ENCODE measurements at places on chromosomes 2 and 18.
A peak's percentile ranks its signal among the peaks of the same experiment; 100 is the strongest.

- peak; percentile 42 for DNase-seq
These were observed 512.7 kb downstream of the CMPK2 start for GRCh38 chr2:6352906-6353515.

DNA sequence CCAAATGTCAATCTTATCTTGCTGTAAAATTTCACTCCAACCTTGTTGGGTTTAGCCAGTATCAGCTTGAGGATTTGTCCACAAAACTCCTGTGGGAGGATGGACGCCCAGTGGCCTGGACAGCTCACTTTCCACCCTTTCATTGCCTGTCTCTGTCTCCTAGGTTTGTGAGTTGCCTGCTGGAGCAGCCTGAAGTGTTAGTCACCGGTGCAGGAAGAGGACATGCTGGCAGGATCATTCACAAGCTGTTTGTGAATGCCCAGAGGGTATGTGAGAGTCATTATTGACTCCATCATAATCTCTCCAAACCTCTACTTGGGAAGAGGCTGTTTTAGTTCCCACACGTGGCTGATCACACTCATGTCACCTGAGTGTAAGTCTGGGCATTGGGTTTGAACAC lies 112.3 kb downstream of the RAB3GAP1 start:
- no peak for DNase-seq

DNA sequence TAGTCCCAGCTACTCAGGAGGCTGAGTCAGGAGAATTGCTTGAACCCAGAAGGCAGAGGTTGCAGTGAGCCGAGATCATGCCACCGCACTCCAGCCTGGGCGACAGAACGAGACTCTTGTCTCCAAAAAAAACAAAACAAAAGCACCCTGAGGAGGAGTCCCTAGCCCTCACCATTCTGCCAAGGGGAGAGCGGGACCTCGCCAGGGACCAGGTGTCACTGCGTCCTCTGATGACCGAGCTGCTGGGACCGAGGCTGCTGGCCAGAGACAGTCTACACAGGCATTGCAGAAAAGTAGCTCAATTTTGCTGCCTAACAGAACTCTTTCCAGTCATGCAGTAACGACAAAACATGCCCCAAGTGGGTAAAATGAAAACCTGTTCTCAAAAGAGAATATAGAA lies 18.4 kb downstream of the NCK2 start:
- DNase-seq, result no peak

GRCh38 chr2:1224901-1225300 lies 188.4 kb upstream of the TPO start:
- DNase-seq, result no peak

- no peak for DNase-seq
These were observed 6.9 kb upstream of the CD302 start for GRCh38 chr2:159804941-159805340.

- DNase-seq, result no peak
These were observed 84.7 kb downstream of the TCF4 start for GRCh38 chr18:55503167-55503820.

- DNase-seq, result no peak
These were observed 157.8 kb downstream of the PIK3C3 start for GRCh38 chr18:42112657-42113420.

DNA sequence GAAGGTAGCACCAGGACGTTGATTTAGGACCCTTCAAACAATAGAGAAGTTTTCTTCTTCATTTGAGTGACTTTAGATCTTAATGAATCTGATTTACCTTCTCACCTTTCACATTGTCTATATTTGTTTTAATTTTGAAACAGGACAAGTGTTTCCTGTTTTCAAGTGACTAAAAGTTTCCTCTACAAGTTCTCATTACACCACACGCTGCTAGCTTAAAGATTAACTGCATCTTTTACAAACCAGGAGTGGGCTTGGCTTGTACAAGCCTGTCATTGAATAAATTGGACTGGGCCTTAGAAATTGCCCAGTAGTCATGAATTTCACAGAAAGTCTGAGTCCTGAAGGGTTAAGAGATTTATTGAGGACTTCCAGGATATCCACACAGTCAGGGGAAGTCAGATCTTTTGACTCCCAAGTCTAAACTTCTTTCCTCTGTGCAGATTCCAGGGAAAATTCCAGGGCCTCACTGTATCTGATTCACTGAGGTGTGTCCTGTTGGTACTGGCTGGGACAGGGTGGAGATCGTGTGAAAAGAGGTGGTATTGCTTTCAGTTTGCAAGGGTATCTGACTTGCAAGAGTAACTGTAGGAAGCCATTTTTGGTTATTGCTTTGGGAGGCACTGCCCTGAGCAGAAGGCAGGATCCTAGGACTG lies 3.4 kb downstream of the SGPP2 start:
- no peak for DNase-seq

DNA sequence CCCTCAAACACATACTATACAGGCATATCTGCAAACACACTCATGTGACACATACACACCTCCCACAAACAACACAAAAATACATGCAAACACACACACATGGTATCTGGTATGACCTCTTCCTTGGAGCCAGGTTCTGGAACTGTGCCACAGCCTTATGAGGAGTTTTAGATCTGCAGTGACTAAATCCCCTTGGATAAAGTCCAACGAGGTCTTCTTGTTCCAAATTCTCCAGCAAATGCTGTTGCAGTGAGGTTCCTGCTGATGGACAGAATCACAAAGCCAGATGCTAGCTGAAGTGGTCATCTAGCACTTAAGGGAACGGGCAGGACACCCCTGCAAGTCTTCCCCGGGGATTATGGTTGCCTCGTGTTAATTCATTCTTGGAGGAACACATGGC lies 54.5 kb upstream of the DAPL1 start:
- DNase-seq, result no peak

- no peak for DNase-seq
These were observed 12.6 kb upstream of the LONRF2 start for GRCh38 chr2:100334929-100335328.

- no peak for DNase-seq
These were observed 130.1 kb downstream of the NFATC1 start for GRCh38 chr18:79525556-79526467.

DNA sequence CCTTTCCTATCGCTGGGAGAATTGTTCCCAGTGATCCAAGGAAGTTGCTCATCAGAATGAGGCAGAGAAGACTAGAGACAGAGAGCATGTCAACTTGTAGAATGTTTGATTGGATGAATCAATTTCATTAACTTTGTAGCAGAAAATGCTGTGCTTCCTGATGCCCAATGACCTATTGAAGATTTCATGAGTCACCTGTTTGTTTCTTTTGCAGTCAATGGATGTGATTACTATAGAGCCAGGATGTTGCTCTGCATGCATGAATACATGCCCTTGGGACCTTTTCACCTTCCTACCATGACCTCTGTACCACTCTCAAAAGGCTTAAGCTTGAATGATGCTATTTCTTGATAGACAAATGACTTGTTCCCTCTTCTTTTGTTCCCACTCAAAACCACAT lies 23.3 kb downstream of the SCG2 start:
- no peak for DNase-seq

DNA sequence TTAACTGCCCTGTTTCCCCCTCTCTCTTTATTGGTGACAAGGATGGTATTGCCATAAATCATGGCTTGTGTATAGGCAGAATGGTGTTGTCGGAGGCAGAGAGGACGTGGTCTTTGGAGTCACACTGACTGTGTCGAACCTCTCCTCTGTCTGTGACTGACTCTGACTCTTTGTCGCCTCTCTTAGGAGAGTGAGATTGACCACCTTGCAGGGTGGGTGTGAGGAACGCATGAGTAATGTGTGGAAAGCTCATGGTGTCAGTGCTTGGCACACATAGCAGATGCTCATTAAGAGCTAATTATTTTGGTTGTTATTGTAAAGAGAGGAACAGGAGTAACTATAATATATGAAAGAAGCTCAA lies 145.6 kb downstream of the TTC27 start:
- no peak for DNase-seq

DNA sequence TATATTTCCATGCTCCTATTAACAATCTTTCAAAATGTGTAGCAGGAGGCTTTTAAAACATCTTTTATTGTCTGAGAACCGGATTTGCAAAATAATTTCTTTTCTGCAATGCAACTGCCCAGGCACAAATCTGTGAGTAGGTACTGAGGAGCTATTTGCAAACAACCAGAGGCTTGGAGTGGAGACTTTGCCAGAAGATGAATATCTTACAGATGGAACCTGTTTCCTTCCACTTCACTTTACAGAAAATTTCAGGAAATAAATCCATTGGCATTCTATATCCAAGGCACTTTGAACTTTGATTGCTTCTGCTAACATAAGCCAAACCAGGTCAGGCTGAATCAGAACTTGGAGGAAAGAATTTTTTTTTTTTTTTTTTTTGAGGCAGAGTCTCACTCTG lies 237.4 kb upstream of the REV1 start:
- DNase-seq, result no peak

GRCh38 chr2:47075361-47076125 lies 79.6 kb downstream of the STPG4 start:
- no peak for DNase-seq

- no peak for DNase-seq
These were observed 160.2 kb downstream of the FBXO15 start for GRCh38 chr18:73987247-73987980.

- no peak for DNase-seq
These were observed 76.7 kb downstream of the INHBB start for GRCh38 chr2:120422465-120423160.

GRCh38 chr2:96320728-96321622 lies 4.1 kb upstream of the ITPRIPL1 start:
- peak; percentile 27 for DNase-seq

- no peak for DNase-seq
These were observed 115.0 kb downstream of the EN1 start for GRCh38 chr2:118732432-118732831.

DNA sequence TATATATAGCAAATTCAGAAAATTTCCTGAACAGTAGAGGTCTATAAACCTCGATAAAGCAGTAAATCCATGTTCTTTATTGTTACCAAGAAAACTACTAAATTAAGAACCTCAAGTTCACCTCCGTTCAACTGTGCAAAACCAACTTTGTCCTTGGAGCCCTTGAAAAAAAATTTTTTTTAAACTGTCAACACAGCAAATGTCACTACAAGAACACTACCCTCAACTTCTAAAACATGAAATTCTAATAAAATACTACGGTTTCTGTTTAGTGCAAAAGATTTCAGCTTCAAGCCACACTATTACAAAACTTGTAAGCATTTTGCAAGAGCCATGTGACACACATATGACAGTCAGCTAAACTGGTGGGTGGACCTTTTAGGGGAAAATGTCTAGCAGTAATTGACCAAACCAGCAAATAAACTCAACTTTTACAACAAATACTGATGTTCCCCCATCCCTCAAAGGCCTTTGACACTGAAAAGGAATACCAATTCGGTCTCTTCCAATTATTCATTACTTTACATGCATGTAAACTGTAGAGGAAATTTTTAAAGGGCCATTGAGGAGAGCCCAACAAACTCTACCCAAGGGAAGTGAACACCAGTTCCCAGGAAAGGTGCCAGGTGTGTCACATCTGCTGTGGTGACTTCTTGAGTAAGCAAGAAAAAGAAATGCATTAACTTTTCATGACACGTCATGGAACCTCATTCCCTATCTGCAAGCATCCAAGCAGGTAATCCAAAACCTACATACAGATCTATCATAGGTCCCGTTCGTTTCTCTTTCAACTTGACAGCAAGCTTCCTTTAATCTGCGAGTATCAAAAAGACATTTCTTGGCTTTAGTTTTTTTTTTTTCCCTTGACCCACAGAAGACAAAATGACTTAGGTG lies 1.4 kb downstream of the RAB1A start:
- DNase-seq, result no peak

DNA sequence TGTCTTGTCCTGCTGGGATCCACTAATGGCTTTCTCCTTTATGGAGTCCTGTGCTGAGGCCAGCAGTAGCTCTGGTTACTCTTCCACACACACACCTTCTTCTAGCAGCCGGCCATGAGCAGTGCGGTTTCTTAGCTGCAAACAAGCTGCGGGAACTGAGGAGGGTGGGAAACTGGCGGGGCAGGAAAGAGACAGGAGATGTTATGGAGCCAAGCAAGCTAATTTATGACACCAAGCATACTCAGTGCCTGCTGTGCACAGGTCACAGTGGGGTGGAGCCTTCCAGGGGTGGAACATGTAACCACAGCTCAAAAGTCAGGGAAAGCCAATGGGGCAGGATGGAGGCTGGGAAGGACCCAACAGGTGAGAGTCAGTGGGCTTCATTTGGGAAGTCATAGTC lies 180.8 kb downstream of the FAM210A start:
- no peak for DNase-seq

GRCh38 chr2:183037553-183038340 lies 510 bp downstream of the NCKAP1 start:
- peak; percentile 27 for DNase-seq

GRCh38 chr2:56170504-56170903 lies 13.3 kb upstream of the CCDC85A start:
- DNase-seq, result no peak

DNA sequence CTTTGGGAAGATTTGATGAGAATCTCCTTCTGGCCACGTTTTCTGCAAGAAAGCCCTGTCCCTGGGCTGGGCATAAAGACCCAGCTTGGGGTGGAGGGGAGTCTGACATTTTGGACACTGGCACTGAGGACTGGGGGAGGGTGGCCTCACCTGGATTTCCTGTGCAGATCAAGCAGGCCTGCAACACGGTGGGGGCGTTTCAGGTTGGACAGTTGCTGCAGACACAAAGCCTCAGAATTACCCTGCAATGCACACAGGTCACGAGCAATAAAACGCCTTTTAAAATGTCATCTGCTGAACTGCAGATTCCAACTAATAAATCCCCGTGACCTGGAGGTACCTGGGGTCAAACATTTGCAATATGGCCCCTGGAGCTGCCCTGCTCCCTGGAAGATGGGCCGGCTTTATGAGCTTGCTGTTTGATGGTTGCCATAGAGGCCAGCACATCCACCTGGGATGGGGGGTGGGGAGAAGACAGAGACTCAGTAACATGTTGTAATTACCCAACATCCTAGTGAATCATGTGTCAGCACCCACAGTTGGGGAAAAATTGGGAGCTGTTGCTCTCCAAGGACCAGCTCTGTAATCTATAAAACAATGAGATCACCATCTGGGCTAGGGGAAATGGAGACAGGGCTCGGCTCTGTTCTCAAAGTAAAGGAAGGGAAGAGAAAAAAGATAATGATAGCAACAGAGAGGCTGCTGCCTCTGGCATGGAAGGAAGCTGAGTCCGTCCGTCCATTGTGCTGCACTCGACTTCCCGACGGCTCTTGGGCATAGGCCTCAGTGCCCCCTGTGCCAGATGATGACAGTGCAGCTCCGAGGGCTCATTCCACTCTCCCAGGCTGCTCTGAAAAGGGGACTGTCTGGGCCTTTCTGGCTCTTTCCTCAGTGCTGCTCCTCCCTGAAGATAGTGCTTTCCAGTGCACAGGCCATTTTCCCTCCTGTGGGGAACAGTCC lies 340.3 kb downstream of the CYRIA start:
- no peak for DNase-seq

GRCh38 chr2:105102963-105103421 lies 65.1 kb downstream of the MRPS9 start:
- peak; percentile 18 for DNase-seq

- no peak for DNase-seq
These were observed 283.3 kb upstream of the VWC2L start for GRCh38 chr2:214127571-214127970.

- DNase-seq, result no peak
These were observed 230.7 kb upstream of the PXDN start for GRCh38 chr2:1975060-1975459.

GRCh38 chr2:113818382-113818951 lies 62.0 kb upstream of the SLC35F5 start:
- DNase-seq, result peak; percentile 24

All from neuronal stem cell (in vitro differentiated cells).